Fibroblast of the conjunctiva (primary cell): ENCODE measurements at places on chromosomes 3 and 15.

DNA sequence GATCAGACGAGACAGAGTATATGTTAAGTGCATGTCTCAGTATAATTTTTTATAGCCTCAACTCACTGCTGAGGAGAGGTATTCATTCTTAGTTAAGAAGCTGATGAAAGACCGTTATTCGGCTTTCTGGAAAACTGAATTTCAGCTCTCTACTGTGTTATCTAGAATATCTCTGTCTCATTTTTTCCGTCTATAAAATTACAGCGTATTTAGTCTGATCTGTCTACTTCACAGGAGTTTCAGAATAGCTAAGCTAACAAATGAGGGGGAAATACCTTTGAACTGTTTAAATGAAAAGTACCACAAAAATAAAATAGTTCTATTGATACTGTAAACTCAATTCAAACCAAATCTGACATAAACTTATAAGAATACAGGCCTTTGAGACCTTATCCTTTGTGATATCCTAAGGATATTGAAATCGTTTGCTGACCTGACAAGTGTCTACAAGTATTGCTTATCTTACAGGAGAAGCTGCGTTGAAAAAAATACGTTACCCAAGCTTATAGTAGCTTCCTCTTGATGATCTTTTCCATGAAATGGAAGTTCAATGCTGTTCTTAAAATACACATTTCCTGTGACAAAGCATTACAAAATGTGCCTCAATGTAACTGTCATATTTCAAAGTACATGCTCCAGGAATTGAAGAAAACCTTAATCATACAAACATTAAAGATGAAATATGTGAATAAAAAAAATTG lies 104.6 kb downstream of the IL1RAP start:
- no peak for DNase-seq

DNA sequence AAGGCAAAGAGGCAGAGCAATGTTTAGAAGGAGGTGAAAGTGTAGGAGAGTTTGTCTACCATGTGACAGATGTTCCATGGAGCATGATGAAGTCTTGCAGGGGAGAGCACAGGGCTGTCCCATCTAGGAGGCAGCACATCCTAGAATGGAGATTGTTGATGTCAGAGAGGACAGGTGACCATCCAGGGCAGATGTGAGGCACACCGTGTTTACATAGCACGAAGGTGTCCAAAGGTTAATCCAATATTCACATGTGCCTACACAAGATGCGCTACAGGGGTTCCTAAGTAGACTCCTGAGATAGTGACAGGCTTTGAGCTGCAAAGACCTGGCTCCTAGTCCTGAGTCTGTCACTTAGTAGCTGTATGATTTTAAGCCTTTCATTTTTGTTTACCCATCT lies 219.3 kb upstream of the SLCO3A1 start:
- no peak for DNase-seq

GRCh38 chr15:66661432-66662096 lies 40.5 kb upstream of the SMAD6 start:
- no peak for DNase-seq

DNA sequence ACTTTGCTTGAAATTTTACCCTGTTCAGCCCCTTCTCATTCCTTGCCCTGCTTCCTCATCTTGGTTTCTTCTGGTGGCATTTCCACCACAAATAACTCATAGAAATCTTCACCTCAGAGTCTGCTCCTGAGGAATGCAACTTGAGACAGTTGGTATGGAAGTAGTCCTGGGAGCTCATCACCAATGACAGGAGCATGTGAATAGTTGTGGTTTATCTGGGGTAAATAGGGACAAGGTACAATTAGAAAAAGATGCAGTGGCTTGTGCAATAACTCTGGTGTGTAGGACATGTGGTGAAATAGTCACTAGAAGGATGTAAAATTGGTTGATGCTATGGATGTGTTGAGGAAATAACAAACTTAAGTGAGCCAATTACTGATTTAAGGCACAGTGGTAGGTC lies 72.7 kb upstream of the CHRNA7 start:
- DNase-seq = no peak

DNA sequence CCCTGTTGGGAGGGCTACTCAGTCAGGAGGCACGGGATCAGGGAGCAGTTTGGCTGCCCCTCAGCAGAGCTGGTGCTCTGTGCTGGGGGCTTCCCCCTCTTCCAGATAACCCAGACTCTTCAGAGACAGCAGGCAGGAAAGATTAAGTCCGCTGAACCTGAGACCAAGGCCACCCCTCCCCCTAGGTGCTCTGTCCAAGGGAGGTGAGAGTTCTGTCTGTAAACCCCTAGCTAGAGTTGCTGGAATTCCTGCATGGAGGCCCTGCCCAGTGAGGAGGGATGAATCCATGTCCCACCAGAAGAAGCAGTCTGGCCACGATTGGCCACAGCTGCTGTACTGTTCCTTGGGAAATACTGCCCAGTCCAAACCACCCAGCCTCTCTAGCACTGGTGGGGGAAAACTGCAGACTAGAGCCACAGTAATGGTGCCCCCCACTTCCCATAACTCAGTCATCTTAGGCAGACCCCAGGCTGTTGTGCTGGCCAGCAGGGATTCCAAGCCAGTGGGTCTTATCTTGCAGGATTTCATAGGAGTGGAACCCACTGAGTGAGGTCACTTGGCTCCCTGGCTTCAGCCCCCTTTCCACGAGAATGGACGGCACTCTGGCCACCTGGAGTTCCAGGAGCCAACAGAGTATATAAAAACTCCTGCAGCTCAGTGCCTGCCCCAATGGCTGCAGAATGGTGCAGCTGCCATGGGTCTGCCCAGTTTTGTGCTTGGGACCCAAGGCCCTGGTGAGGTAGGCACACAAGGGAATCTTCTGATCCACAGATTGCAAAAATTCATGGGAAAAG lies 42.9 kb downstream of the NPAP1 start:
- DNase-seq = no peak

DNA sequence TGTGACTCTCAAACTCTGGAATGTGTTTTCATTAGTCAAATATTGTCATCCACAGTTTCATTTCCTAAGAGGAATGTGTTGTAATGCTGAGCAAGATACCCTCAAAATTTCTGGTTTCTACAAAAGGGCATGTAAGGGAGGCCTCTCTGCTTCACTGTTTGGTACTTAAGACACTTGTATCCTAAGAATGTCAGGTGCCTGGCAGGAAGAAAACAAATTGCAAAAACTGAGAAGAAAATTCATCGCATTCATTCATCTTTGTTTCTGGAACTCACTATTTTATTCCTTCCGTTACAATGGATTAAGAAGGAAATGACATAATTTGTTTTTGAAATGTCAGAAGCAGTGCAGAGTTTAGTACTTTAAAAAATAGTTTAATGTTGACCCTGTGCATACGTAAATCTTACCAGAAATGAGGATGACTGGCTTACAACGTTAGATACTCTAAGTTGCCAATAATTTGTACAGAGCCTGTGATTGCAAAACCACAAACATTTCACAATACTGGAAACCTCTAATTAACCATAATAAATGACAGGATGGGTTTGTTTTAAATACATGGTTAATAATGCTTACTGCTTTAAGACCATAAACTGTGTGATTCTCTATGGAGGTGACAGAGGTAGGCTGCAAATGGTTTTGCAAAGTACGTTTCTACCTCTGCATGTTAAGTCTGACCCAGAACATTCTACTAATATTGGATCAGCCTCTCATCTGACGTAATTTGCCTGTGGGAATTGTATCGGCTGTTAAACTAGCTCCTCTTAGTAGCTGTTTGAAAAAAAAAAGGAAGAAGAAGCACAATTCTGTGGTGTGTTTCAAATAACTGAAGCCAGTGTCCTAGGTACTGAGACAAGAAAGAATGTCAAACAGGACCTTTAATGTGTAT lies 477.8 kb downstream of the RBMS3 start:
- peak; percentile 81 for DNase-seq

- no peak for DNase-seq
Observed at GRCh38 chr15:100922192-100923040, 3.3 kb downstream of the LRRK1 start.

DNA sequence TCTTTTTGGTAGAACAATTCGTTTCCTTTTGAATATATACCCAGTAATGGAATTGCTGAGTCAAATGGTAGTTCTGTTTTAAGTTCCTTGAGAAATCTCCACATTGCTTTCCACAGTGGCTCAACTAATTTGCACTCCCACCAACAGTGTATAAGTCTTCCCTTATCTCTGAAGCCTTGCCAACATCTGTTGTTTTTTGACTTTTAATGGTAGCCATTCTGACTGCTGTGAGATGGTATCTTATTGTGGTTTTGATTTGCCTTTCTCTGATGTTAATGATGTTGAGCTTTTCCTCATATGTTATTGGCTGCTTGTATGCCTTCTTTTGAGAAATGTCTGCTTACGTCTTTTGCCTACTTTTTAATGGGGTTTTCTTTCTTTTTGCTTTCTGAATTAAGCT lies 270.6 kb upstream of the MEIS2 start:
- no peak for DNase-seq

DNA sequence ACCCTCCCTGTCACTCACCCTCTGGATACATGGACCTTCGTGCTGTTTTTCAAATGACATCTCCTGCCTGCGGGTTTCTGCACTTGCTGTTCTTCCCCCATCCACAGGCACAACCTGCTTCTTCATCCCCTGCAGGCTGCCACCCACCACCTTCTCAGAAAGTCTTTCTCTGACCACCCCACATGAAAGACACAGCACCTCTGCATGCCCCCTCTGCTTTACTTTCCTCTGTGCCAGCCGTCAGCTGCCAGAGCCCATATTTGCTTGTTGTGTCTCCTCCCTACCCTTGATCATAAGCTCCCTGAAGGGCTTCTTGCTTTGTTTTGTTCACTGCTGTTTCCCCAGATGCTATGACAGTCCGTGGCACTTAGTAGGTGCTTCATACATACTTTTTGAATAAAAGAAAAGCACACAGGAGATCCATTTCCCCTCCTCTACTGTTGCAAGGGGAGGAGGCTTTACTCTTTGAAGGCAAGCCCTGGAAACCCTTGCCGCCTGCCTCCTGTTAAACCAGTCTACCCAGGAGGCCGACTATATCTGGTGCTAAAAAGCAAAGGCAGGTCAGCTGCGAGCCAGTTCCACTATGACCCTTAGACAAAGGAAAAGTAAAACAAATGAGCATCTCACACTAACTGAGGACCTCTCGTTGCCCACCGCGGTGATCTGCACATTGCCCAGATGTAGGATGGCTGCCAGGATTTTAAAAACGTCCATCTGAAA lies 31.9 kb downstream of the MYO5C start:
- no peak for DNase-seq

DNA sequence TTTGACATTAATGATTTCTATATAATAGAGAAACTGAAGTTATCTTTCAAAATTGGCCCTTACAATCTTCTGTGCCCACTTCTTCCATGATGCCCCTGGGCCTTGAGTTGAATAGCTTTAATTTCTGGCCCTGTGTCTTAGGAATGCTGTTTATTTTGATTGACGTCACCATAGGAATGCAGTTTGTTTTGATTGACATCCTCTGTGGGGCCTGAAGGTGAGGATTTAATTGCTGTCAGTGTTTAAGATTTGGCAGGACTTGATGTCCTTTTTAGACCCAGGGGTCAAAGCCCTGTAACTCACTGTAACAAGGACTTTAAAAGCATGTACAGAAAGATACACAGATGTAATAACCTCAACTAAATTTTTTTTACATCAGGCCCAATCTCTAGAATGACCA lies 83.3 kb downstream of the GLDN start:
- DNase-seq = no peak

GRCh38 chr3:57173687-57174086 lies 8.5 kb upstream of the IL17RD start:
- DNase-seq = no peak

GRCh38 chr3:66593978-66594377 lies 93.2 kb upstream of the LRIG1 start:
- DNase-seq = peak; percentile 64

GRCh38 chr15:69244798-69245197 lies 53.9 kb upstream of the PAQR5 start:
- DNase-seq = no peak

- no peak for DNase-seq
Observed at GRCh38 chr3:8597219-8597853, 47.3 kb downstream of the SSUH2 start.

DNA sequence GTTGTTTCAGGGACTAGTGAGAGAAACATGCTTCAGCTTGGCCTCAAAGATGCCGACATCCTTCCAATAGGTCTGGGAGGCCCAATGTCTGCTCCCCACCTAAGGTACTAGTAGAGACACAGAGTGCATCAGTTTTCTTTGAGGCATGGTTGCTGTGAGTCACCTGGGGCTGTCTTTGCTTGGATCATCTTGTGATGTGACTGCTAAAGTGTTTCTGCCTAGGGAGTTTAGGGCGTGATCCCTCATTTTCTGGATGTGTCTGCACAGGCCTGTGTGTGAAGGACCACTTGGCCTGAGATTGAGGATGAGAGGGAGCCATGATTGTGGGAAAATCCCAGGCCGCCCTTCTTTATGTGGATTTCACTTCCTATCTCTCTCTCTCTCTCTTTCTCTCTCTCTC lies 4.8 kb downstream of the GASK1A start:
- no peak for DNase-seq
